Activated gamma-delta T cell (primary cell): ENCODE measurements at places on chromosomes 12 and 14.
A peak's percentile ranks its signal among the peaks of the same experiment; 100 is the strongest.

GRCh38 chr14:105123981-105124765 is 44.4 kb downstream of the JAG2 start:
- no peak for DNase-seq

DNA sequence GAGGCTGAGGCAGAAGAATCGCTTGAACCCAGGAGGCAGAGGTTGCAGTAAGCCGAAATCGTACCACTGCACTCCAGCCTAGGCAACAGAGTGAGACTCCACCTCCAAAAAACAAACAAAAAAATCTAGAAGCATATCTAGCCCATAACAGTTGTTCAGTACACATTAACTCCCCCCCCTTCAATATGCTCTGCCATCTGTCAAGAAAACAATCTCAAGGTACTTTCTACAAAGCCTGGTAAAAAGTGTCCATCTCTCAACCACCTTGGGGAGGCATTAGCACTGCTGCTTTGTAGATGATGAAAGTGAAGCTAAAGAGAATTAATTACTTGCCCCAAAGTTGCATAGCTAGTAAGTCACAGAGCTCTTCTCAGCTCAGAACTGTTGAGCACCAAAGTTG is 24.9 kb downstream of the LGALS3 start:
- no peak for DNase-seq

DNA sequence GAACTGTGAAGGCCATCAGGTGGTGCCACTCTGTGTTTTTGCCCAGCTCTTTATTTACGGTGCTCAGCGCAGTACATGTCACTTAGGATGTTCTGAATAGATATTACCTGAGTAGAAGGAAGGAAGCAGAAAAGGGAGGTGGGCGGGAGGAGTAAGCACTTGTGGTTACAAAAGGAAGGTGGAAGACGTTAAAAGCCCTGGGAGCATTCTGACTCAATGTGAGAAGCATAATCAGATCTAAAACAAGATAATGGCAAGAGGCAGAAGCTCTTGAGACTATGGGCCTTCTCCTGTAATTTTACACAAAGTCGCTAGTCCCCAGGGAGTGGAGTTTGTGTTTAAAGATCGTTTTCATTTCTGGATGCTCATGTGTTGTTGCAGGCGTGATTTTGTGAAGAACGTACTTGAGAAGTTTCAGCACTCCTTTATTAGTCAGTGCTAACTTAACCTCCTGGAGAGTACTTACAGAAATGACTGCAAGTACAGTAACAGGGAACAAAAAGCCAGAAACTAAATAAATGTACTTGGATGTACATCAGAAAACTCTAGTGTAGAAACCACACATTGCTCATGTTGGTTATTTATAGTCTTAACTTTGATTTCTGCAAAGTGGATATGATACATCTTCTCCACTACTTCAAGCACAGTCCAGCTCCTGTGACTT is 1523.5 kb downstream of the AACS start:
- no peak for DNase-seq

DNA sequence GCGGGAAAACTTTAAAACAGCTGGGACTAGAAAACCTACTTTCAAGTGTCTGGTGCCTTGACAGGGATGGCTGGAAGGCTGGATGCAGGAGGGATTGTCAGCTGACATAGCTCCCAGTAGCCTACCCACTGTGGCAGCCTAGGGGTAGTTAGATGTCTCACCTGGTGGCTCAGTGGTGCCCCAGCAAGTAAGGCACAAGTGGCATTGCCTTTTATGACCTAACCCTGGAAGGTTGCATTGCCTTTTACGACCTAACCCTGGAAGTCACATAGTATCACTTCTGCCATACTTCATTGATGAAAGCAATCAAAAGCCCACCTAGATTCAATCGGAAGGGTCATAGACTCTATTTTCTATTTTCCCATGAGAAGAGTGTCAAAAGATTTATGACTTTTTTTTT is 724.7 kb upstream of the TBX3 start:
- DNase-seq = no peak

DNA sequence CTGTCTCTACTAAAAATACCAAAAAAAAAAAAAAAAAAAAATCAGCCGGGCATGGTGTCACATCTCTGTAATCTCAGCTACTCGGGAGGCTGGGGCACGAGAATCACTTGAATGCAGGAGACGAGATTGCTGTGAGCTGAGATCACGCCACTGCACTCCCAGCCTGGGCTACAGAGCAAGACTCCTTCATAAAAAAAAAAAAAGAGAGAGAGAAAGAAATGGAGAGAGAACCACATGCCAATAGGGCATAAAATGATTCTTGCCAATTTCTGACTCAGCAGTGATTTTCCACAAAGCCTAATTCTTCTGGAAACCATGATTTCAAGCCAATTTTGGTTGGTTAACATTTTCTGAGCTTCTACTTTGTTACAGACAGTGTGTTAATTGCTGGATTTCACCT is 250.4 kb upstream of the SEL1L start:
- no peak for DNase-seq

DNA sequence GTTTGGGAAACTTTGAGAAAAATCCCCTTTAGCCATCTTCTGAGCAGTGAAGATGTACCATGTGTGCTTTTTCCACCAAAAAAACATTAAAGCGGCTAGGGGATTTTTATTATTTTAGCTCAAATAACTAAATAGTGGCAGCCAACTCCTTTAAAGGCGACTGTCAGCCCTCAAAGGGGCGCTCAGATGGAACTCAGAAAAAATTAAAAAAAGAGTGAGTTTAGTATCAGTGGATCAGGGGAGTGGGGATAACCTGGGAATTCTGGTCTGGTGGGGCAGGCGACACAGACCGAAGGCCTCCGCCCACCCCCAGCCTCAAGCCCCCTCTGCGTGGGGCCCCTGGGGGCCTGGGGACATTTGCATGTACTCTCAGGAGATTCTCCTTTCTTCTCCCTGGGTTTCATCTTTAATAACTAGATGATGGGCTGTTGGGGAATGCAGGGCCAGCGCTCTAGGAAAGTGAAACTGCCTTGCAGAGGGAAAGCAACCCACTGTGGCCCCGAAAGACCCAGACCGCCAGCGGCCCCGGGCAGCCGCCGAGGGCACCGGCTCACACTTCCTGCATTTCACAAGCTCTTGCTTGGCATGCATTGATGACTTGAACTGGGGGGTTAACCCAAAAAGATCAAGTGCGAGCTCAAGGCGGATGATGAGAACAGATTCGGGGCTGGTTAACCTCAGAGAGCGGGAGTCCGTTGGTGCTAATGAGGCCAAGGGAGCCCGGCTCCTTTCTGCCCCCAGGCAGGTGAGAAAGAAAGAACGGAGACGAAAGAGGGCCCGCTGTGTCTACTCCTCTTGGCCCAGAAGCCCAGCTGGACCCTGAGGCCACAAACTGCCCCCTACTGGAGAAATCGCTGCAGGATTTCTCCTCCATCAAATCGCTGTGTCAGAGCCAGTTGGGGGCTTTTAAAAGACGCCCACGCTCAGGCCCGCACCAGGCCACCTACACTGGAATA is 7.3 kb upstream of the BATF start:
- DNase-seq = peak; percentile 27

DNA sequence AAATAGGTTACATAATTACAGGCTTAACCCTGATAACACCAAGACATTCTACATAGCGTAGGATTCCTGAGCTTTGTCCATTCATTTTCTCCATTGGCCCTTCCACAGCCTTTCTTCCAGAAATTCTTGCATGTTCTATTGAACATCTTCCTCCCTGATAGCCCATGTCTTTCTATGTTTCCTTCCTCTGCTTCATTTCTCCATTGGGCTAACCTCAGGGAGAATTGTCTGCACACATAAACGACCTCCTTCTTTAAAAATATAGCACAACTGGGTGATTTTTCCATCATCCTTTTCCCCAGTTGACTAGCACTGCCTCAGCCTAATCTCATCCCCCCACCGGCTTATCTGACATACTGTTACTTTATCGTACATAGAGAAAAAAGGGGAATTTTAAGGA is 11.2 kb downstream of the DIO2 start:
- DNase-seq = no peak

GRCh38 chr14:91360490-91361232 is 57.0 kb downstream of the CCDC88C start:
- no peak for DNase-seq

GRCh38 chr14:66444271-66444927 is 41.8 kb upstream of the CCDC196 start:
- DNase-seq = no peak

DNA sequence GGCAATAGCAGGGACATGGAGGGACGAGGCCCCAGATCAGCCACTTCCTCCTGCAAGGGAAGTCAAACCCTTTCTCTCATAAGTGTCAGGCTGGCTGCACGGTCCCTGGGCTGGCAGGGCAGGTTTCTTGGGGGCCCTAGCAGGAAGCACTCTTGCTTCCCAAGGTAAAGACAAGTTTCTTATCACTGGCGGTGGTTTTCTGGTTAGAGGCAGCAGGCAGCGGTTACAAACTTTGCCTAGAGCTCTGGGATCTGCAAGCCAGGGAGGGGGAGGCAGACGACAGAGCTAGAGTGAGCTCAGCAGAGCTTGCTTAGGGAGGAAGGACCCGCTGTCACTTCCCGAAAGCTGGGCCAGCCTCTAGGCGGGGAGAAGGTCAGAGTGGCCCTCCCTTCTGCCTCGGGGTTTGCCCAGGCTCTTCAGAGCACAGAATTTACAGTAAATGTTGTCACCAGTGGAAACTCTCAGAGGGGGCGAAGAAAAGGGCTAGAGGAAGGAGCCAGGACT is 20.4 kb downstream of the BATF start:
- DNase-seq = no peak

- DNase-seq = no peak
Measured at GRCh38 chr12:46785382-46785781, 40.4 kb downstream of the SLC38A4 start.

DNA sequence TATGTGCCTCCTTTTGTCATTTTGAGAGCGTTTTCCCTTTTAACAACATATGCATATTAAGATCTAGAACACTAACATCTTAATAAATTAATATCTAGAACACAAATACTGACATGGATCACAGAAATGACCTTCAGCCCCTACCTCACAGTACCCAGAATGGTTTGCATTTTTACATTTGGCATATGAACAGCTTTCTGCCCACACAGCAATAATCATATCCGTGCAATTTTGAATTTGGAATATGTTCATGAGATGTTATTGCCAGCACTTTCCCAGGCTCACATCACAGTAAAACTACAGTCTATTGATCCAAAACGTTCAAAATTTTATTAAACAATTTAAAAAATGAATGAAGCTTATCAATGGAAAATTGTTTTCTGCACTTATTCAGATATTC is 114.6 kb downstream of the SLC25A21 start:
- DNase-seq = no peak

DNA sequence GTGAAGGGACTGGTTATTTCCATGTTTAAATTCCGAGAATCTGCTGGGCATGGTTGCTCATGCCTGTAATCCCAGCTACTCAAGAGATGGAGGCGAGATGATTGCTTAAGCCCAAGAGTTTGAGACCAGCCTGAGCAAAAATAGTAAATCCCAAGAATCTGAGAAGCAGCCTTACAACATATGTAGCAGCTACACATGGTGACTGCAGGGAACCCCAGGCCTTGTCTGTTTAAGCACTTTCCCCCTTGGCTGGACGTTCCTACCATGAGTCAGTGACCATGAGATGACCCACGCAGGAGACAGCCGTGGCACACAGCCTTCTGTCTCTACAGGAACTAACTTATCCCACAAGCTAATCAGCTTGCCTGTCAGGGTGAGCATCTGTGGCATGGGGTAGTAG is 5.5 kb upstream of the SLC24A4 start:
- no peak for DNase-seq

- no peak for DNase-seq
Measured at GRCh38 chr12:118127867-118128266, 8.1 kb upstream of the PEBP1 start.

DNA sequence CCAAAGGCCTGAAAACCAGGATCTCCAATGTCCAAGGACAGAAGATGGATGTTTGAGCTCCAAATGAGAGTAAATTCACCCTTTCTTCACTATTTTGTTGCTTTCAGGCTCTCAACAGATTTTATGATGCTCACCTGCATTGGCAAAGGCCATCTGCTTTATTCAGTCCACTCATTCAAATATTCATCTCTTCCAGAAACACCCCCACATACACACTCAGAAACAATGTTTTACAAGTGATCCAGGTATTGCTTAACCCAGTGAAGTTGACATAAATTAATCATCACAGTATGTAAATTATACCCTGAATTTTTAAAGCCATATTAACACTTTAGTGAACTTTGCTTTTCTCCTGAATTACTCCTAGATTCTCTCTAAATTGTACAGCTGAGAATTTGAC is 63.3 kb downstream of the DUSP6 start:
- DNase-seq = no peak

- DNase-seq = no peak
Measured at GRCh38 chr12:6768990-6769389, 2.8 kb downstream of the PTMS start.

GRCh38 chr12:91331371-91331770 is 148.8 kb upstream of the DCN start:
- no peak for DNase-seq

- DNase-seq = no peak
Measured at GRCh38 chr12:31965090-31965489, 5.9 kb downstream of the RESF1 start.

DNA sequence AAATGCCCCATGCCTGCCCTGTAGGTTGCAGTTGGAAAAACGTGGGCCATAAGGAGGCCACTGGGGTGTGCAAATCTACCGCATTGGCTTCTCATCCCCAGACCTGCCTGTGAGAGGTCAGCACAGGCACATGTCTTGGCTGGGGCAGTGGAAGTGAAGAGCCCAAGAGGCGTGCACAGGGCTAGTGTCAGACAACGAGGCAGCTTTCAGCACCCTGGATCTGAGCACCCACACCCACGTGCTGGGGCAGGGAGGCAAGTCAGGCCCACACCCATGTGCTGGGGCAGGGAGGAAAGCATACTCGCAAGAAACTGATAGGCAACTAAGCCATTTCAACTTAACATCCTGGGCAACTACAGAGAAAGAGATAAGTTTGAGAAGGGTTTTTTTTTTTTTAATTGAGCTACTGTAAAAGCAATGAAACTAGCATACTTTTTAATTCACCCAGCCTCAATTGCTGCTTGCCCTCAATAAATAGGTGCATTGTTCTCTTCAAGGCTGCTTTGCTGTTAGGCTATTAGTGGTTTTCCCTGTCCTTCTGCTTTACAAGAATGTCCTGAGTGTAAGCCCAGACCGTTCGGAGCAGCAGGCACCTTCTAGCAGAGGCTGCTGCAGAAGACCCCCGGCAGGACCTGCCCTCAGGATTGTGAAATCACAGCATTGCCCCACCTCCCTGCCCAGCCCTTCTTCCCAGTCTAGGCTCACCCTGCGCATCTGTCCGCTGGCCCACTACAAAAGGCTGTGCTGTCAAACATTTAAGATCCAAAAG is 355.3 kb upstream of the FKBP4 start:
- DNase-seq = no peak

GRCh38 chr12:132400011-132400641 is 70.7 kb upstream of the GALNT9 start:
- no peak for DNase-seq
